ENCODE measurements at places on chromosomes 1 and 21.

DNA sequence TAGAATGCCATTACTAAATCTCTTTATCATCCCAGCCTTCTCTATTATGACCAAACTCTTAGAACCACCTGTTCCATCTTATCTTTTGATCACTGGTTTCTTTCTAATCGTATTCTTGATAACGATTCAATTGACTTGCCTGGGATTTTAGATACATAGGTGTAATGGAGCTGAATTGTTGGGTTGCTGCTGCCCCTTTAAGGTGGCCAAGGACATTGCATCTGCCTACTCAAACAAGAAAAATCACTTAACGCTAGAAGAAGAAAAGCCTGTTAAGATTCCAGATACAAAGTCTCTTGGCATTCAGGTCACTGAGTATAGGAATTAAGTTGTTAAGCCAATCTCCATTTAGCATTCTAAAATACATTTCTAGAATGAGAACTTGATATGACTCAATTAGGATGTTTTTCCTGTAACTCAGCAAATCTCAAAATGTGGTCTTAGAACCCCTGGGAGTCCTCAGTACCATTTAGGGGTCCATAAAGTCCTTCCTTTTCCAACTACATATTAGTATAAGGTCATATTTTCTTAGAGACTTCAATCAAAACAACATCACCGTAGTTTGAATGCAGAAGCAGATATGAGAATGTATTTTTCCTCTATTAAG, 12.4 kb downstream of the NEXN start:
- no peaks in the 10 kb centered on the region for H3K36me3 ChIP-seq
- H3K4me1 ChIP-seq = no peaks in the 10 kb centered on the region
- H3K27me3 ChIP-seq = no peaks in the 10 kb centered on the region
- no peak overlapping the region for H3K4me3 ChIP-seq
- H3K27ac ChIP-seq = no peak overlapping the region
- peak; percentile 19 for DNase-seq

DNA sequence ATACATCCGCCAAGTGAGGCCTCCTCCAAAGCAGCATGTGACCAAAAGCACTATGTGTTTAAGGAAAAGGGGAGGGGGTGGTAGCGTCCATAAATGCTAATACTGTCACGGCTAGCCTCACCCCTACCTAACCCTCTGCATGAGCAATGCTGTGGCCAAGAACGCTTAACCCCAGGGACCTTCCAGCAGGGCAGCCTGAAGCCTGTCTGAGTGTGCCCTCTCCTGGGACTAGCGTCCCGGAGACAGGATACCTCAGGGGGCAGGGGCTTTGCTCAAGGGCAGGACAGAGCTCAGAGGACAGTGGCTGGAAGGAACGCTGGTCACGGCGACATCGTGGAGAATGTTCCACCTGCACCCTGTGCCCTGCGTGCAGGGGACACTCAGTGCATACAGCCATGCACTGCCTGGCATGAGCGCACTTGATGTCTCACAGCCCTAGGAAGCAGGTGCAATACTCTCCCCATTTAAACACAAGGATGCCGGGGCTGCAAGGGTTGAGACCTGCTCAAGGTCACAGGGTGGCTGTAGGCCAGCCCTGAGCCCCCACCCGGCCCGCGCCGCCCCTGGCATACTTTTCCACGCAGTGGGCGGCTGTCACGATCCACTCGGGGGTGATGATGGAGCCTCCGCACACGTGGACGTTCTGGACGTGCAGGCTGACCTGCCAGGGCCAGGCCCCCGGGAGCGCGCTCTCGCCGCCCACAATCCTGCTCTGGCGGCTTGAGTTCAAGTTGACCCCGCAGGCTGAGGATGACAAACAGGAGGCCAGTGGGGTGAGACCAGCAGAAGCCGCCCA, 35.0 kb downstream of the TMPRSS2 start:
- H3K27ac ChIP-seq = no peak overlapping the region
- H3K36me3 ChIP-seq = no peaks in the 10 kb centered on the region
- H3K27me3 ChIP-seq = no peaks in the 10 kb centered on the region

- no peaks in the 10 kb centered on the region for H3K36me3 ChIP-seq
- H3K4me3 ChIP-seq = no peak overlapping the region
- peaks cover 16% of the 10 kb centered on the region for H3K4me1 ChIP-seq
- peak; percentile 56 for DNase-seq
- no peak overlapping the region for H3K27ac ChIP-seq
Measured at GRCh38 chr1:1291548-1292441, 11.6 kb downstream of the SCNN1D start.

GRCh38 chr1:109482791-109483671, 674 bp upstream of the ATXN7L2 start:
- peaks cover 11% of the 10 kb centered on the region for H3K4me1 ChIP-seq
- peaks cover 37% of the 10 kb centered on the region for H3K27me3 ChIP-seq
- no peaks in the 10 kb centered on the region for H3K36me3 ChIP-seq
- DNase-seq = peak; percentile 7
